Sigmoid colon (tissue), 7 donors: ENCODE measurements at places on chromosomes 7 and 10.

GRCh38 chr7:82234457-82235049 lies 209.0 kb downstream of the CACNA2D1 start:
- no peak for DNase-seq

DNA sequence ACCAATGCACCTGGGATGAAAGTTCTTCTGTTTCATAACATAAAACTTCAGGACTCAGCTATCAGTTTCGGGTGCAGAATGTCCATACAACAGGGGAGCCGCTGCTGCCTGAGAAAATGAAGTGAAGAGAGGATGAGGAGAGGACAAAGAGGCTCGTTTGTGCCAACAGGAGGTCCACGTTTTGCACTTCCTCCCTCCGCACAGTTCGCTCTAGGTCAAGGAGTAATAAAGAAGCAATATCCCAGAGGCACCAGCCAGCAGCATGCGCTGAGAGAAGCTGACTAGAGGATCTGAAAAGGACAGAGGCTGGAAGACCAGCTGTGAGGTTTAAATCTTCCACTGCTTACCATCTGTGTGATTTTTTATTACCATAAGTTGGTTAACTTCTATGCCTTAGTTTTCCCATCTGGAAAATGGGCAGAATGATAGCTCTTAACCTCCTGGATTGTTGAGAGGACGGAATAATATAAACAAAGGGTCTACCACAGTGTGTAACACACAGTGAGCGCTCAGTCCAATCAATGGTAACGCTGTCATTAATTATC lies 709 bp downstream of the GPAM start:
- no peak for DNase-seq

- DNase-seq, result no peak
Measured at GRCh38 chr10:98128802-98129201, 5.7 kb upstream of the R3HCC1L start.

DNA sequence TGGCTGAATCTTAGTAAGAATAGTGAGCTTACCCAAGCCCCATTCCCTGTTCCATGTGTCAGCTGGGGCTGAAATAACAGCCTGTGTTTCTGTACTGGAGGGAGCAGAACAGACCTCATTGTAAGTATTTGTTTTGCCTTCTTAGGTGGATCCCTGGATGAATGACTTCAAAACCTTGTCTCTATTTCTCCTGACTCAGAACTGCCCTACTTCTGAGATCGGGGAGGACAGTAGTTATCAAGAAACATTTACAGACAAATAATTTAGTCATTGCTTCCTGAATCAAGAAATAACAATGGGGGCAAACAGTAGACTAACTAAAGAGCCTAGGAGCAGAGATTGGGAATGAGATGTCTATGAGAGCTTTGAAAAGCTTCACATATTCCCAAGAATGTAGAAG lies 58.8 kb downstream of the TPST1 start:
- DNase-seq, result no peak

DNA sequence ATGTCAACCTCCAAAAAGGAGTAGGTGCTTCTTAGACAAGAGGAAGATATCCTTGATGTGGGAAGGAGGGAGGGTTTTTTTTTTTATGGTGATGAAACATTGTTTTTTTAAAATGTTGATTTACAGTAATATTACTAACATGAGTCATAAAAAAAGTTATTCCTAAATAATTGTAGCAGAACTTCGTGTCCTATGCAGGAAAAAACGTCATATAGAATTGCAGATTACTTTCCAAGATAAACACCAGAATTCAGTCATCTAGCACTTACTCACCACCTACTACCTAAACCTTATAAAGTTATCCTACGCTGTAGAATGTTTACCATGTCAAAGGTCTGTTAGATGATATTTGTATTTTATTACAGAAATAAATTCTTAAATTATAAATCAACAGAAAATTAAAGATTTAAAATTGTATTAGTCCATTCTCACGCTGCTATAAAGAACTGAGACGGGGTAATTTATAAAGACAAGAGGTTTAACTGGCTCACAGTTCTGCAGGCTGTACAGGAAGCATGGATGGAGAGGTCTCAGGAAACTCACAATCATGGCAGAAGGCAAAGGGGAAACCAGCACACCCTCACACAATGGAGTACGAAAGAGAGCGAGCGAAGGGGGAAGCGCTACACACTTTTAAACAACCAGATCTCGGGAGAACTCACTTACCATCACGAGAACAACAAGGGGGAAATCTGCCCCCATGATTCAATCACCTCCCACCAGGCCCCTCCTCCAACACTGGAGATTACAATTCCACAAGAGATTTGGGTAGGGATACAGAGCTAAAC lies 105.2 kb upstream of the NEBL start:
- DNase-seq, result no peak

GRCh38 chr7:117068511-117069145 lies 115.3 kb downstream of the ST7 start:
- no peak for DNase-seq

- DNase-seq, result no peak
Measured at GRCh38 chr10:126561921-126562680, 108.4 kb downstream of the C10orf90 start.

GRCh38 chr7:73999664-74000435 lies 28.1 kb upstream of the ELN start:
- no peak for DNase-seq

- DNase-seq, result no peak
Measured at GRCh38 chr10:6986927-6987326, 406.9 kb upstream of the PRKCQ start.
